Right forelimb (tissue), 1 donor: ENCODE measurements at places on chromosomes 5 and 9.

- DNase-seq, result no peak
Measured at GRCh38 chr5:25975885-25976284, 1062.5 kb downstream of the CDH9 start.

DNA sequence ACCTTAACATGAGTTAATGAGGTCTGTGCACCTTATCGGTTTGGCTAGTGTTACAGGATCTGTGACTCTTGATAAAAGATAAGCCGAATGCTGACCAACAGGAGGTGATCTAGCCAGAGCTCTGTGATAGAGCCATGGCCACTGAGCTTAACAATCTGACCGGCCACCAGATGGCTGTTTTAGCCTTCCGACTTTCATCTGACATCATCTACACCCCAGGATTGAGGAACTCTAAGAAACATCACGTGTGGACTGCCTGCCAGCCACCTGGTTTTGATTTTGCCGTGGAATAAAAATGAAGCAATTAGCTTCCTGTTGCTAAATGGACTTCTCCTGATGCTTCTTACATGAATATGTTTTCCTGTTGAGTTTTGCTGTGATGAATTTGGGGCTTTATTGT is 281.3 kb downstream of the CEMIP2 start:
- no peak for DNase-seq

- no peak for DNase-seq
Measured at GRCh38 chr9:19781240-19781639, 7.6 kb downstream of the SLC24A2 start.

DNA sequence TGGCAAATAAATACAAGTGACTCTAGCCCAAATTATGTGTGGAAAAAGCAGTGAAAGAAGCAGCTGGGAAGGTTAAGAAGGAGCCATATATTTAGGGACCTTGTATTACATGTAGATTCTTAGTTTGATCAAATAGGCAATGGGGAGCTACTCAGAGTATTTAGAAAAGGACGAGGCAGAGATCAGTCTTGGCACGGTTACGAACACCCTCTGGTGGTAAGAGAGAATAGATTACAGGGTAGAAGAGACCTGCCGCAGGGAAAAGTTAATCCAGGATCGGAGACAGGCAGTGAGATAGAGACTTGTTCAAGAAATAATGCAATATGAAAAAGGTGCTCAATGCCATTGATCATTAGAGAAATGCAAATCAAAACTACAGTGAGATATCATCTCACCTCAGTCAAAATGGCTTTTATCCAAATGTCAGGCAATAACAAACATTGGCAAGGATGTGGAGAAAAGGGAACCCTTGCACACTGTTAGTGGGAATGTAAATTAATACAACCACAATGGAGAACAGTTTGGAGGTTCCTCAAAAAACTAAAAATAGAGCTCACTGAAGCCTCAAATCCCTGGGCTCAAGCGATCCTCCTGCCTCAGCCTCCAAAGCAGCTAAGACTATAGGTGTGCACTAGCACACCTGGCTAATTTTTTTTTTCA is 12.0 kb downstream of the INIP start:
- no peak for DNase-seq

DNA sequence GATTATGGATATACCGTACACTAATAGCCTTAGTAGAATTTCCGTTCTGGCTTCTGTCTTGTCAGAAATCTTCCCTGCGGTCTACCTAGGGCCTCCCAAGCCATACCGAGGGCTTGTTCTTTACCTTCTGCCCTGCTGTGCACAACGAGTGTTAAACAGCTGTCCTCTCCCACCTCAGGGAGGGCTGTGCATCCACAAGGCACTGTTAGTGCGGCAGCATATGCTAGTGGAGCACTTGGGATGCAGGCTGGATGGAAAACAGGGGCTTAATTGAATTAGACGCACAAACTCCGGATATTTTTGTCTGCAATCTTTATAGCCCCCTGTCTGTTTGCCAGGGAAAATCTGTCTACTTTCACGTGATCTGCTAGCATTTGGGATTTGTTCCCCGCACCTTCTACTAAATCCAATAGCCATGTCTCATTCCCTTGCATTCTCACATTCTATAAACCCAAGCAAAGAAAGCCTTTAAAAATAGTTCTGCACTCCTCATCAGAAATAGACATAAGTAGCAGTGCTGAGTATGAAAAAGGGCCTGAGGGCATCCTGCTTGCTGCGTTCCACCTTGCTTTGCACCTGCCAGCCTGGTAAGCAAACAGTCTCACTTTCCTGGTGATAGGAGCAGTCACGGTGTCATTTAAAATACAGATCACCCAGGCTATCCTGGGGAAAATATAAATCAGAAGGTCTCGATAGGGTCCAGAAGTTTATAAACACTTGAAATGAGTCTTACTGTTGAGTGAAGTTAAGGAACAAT is 382.6 kb downstream of the RASEF start:
- no peak for DNase-seq

- no peak for DNase-seq
Measured at GRCh38 chr5:38601863-38602298, 45.4 kb upstream of the LIFR start.

GRCh38 chr9:15231788-15232635 is 75.0 kb downstream of the TTC39B start:
- DNase-seq, result no peak

- DNase-seq, result no peak
Measured at GRCh38 chr9:117234103-117234502, 180.8 kb downstream of the ASTN2 start.

GRCh38 chr5:115170929-115171510 is 1.3 kb upstream of the TRIM36 start:
- DNase-seq, result no peak

- no peak for DNase-seq
Measured at GRCh38 chr9:69145144-69145715, 28.8 kb upstream of the TJP2 start.

DNA sequence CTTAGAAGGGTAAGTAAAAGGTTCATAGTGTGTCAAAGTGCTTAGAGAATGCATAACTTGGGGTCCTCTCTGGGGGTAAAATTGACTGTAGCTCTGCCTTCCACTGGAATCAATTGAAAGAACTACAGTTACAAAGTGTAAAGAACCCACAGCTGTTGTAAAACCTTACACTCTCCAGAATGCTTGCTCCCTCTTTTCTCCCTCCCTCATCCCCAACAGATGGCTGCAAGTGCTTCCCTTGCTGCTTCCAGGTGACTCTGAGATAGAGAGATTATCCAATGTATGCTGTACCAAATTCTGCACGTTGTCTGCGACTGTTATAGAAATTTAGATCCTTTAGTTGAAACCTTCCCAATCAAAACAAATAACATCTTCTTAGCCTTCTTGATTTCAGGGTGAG is 126.0 kb downstream of the STK32A start:
- no peak for DNase-seq

DNA sequence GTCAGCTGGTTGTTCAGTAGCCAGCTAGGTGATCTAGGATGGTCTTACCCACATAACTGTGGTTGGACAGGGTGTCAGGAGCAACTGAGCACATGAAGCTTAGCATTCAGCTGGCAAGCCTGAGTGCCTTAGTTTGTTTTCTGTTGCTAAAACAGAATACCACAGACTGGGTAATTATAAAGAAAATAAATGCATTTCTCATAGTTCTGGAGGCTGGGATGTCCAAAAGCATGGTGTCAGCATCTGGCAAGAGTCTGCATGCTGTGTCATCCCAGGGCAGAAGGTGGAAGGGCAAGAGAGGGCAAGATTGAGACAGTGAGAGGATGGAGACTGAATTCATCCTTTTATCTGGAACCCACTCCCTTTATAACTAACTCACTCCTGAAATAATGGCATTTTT is 921.5 kb downstream of the TLE4 start:
- DNase-seq, result no peak

DNA sequence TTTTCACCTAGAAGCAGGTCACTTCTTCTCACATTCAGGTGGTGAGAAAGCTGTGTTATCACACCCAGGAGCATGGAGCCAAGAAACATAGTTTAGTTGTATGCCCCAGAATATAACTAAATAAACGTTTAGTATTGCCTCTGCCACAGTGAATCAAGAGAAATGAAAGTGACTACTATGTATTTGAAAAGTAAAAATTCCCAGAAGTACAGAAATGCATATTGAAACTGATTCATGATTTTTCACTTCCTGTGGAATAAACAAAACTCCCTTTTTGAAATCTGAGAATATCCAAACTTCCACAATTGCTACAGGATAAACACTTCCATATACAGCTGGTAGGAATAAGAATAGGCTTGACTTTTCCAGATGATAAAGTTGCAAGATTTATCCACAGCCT is 15.3 kb upstream of the NINJ1 start:
- DNase-seq, result no peak

DNA sequence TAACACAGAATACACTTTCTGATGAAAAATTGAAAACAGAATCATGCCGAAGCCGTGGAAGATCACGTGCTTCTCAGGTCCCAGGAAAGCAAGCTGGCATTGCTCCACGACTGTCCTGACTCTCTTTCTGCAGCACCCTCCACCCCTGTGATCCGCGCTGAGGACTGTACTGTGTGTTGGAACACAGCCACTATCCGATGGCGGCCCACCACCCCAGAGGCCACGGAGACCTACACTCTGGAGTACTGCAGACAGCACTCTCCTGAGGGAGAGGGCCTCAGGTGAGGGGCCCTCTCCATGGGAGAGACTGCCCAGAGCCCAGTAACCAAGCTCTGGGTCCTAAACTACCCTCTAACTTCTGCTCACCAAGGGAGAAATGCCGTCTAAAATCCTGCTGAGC is 73.3 kb downstream of the CMYA5 start:
- DNase-seq, result no peak

GRCh38 chr5:17269201-17269600 is 51.8 kb downstream of the BASP1 start:
- no peak for DNase-seq

- DNase-seq, result no peak
Measured at GRCh38 chr5:177608243-177609075, 8.5 kb downstream of the B4GALT7 start.

GRCh38 chr5:125412561-125413495 is 666.4 kb upstream of the ZNF608 start:
- DNase-seq, result peak; percentile 83

- no peak for DNase-seq
Measured at GRCh38 chr5:106127341-106127781, 1543.4 kb downstream of the EFNA5 start.

DNA sequence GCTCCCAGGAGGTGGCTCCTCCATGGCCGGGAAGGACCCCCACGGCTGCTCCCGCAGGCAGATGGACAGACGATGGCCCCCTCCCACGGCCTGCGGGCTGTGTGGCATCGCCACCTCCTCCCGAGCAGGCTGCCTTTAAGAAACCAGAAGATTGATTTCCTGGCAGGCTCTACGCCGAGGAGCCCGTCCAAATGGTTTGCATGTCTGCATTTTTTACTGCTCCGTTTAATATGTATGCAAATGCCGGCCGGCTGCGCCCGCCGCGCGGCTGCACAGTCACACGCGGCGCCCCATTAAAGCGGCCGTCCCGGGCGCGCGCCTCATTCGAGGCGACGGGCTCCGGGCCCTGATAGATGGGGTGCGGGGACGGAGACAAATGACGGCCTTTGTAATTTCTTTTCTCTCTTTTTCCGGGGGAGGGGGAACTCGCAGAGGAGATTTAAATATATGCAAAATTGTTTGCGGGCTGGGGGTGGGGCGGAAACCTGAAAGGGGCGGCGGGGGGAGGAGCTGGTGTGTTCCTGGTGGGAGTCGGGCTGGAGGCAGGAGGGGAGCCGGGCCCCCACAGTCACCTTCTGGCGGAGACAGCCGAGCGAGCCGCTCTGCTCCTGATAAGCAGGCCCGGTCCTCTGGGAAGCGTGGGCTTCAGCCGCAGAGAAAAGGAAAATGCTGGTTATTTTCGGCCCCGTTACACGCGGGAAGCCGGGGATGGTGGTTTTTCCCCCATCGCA is 158.7 kb upstream of the IER5L start:
- DNase-seq, result peak; percentile 83
